NCI-H1105 (cell line): ENCODE measurements at places on chromosomes 7 and 10.

GRCh38 chr7:127794551-127794950 lies 142.6 kb downstream of the SND1 start:
- no peak for DNase-seq

DNA sequence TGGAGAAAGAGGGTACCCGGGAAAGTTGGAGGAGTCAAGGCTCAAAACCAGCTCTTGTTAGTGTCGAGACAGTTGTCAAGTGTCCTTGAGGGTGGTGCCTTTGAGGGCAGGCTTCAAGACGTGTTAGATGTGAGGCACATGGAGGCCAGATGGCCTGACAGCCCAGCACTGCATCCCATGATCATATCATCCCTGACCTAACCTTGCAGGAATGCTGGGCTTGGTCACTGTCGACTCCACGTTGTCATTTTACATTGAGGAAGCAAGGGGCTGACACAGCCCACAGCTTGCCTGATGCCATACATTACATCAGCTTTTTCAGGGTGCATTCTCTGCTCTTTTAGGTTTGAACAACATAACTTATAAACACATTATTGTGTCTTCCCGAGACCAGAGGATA lies 114.1 kb downstream of the ABCA13 start:
- no peak for DNase-seq

GRCh38 chr10:7264313-7264756 lies 146.5 kb downstream of the SFMBT2 start:
- no peak for DNase-seq

- DNase-seq: no peak
These were observed 346.0 kb upstream of the MKI67 start for GRCh38 chr10:128472196-128472595.

GRCh38 chr7:935874-936385 lies 18.6 kb downstream of the ADAP1 start:
- no peak for DNase-seq

GRCh38 chr7:100632951-100633717 lies 8.2 kb downstream of the TFR2 start:
- peak; percentile 11 for DNase-seq

DNA sequence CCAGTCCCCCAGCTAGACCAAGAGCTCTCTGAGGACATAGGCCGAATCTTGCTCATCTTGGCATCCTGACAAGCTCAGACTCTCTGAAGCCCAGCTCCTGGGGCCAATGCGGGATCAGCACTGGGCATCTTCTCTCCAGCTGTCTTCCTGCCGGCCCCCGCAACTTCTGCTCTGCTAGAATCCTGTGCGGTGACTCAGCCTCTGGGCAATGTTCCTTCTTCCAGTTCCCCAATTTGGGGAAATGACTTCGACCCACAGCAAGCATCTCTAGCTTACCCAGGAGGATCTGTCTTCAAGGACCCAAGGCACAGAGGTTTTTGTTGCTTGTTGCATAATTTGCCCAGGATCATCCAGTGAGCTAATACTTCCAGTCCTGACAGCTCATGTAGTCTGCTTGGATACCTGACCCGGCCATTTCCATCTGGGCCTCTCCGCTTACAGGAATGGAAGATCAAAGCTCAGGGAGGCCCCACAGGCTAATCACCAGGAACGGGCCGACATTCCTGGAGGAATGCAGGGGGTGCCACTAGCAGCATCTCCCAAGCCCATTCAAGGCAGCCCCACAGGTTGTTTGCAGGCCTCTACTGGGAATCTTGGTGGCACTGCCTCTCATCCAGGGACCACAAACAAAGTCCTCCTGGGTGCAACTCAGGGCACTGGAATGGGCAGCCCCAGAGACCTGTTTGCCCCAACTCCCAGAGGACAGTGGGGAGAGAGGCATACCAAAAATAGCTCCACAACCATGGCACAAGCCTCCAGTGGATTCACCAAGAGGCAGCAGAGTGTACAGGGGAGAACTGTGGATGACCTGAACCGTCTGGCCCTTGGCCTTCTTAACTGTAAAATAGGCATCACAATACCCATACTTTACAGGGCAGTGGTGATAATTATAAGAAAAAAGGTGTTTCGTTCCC lies 151.9 kb downstream of the NEURL1 start:
- DNase-seq: no peak

- no peak for DNase-seq
These were observed 64.0 kb upstream of the KLF6 start for GRCh38 chr10:3848775-3849635.

DNA sequence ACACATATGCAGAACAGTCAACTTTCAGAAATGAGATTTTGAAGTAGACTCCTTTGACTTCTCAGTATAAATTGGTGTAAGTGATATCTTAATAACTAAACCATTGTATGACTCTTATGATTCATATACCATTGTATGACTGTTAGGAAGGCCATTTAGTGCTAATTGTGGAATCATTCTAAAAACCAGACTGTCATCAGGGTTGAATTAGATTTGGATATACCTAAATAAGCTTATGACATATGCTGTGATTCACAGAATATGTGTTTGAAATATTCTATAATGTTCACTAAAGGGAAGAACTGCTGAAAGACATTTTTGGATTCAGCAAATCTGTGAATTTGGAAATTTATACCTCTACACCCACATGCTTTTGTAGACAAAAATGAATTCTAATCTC lies 438.1 kb downstream of the MDFIC start:
- DNase-seq: no peak

DNA sequence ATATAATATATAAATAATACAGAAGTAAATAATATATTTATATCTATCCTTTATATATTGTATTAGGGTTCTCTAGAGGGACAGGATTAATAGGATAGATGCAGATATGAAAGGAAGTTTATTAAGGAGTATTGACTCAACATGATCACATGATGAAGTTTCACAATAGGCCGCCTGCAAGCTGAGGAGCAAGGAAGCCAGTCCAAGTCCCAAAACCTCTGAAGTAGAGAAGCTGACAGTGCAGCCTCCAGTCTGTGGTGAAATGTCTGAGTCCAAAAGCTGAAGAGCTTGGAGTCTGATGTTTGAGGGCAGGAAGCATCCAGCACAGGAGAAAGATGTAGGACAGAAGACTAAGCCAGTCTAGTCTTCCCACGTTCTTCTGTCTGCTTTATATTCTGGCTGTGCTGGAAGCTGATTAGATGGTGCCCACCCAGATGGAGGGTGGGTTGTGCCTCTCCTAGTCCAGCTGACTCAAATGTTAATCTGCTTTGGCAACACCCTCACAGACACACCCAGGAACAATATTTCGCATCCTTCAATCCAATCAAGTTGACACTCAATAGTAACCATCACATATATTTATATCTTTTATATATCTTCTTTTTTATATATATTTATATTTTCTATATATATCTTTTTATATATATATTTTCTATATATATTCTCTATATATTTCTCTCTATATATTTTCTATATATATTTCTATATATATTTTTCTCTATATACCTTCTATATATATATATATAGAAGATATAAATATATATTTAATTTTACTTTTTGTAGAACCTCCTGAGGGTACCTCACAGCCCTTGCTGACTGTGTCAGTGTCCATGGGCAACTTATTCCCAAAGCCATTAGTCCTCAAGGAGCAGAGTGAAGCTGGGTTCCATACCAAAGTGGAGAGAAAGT lies 24.6 kb upstream of the AKR1B10 start:
- no peak for DNase-seq

- no peak for DNase-seq
These were observed 198.8 kb downstream of the TNS3 start for GRCh38 chr7:47383072-47383471.

DNA sequence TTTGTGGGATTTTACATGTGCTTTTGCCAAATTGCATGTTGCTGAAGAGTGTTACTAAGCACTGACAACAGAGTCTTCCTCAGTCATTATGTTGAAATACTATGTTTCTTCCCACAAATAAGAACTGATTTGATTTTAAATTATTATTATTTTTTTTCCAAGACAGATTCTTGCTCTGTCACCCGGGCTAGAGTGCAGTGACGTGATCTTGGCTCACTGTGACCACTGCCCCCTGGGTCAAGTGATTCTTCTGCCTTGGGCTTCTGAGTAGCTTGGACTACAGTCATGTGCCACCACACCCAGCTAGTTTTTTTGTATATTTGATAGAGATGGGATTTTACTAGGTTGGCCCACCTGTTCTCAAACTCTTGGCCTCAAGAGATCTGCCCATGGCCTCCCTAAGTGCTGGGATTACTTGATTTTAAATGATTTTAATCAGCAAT lies 42.3 kb downstream of the MINPP1 start:
- DNase-seq: no peak

GRCh38 chr7:111892588-111892987 lies 313.6 kb downstream of the DOCK4 start:
- DNase-seq: no peak

DNA sequence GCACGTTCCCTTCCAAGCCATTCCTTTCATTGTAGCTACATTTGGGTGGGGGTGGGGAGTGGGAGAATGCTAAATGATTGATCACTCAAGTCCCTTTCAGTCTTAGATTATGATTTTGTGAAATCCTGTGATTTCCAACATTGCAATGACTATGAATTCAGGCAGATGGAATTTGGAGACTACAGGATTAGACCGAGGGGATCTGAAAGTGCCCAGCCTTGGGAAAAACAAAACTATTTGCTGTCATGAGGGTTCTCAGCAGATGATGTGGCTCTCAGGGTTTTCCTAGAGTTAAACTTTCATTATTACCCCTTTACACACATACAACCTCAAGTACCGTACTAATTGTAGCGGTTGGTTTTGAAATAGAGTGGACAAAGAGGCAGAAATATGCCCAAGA lies 4.7 kb downstream of the MACROH2A2 start:
- DNase-seq: no peak

DNA sequence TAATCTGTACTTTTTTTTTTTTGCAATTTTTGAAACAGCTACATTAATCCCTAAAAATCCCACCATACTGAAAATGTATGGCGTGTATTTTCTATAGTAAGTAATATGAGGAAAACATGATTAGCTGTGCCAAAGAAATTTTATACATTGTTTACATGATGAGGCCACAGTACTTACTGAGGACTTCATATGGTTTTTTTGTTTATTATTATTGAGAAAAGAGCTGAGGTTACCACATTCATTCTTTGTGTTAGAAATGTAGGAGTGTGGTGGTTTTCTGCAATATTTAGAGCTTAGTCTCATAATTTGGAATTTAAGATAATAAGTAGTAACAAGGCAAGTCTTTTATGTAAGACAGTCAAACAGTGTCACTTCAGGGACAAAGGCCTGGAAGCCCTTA lies 45.1 kb downstream of the SLC25A40 start:
- DNase-seq: no peak

- DNase-seq: no peak
These were observed 9.5 kb upstream of the ASAH2 start for GRCh38 chr10:50260791-50261281.

GRCh38 chr7:20650782-20651181 lies 35.3 kb downstream of the ABCB5 start:
- no peak for DNase-seq

DNA sequence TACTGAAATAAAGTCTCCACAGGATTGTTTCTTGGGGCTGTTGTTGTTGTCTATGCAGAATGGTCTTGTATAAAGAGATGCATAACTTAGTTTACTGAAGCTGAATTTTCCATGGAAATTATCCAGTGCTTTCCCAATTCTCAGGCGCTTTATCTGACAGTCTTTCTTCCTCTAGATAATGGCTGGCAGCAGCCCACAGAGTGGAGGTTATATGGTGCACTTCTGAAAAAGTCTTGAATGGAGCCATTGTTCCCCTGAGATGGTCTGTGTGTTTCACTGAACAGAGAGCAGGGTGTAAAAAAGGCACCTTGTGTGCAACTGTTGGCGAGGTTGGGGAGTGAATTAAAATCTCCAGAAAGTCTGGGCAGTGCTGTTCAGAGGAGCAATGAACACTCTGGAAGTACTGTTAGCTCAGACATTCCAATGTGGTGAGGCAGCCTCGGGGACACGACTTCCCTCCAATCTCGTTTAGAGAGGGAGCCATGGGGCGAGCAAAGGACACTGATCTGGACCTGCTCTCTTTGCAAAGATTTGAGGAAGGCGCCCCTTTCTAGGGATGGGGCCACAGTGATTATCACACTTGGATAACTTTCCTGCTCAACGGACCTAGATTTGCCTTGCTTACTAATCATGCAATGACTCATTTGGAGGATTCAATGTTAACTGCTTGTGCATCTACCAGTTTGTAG lies 2.0 kb upstream of the PLCE1 start:
- no peak for DNase-seq

DNA sequence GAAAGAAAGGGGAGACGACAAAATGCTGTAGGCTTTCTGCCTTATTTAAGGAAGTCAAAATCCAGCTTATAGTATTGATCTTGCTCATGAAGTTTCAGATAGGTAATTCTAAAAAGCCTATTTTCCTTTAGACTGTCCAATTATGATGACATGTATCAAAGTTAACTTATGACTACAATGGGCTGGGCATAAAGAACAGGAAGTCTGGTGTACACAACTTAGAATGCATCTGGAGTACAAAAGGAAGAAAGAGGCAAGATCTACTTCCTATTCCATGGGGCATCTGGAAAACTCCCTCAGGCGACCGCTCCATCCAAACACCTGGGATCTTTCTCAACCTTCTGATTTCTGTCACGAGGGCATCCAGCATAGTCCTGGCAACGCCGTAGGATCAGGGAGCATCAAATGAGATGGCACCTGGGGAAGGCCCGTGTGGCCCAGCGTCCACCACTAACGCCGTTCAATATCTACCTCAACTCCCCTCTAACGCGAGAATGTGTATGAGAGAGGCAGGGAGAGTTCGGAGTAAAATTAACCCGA lies 512 bp downstream of the FAM24B start:
- peak; percentile 0 for DNase-seq

DNA sequence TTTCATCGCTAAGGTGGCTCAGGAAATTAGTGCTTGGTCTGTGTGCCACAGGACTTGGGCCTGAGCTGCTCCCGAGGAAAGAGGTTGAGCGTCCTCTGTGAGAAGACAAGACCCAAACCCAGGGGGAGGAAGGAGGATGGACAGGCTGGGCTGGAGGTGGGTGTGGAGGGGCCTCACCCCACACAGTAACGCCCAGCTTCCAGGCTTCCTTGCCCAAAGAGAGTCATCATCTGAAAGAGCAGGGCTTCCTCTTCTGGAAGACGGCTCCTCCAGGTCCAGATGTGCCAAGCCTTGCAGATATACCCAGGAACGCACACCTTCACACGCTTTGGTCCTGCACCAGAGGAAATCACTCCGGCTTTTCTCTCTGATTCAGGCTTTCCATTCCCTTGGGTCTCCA lies 127.8 kb upstream of the MGMT start:
- no peak for DNase-seq

DNA sequence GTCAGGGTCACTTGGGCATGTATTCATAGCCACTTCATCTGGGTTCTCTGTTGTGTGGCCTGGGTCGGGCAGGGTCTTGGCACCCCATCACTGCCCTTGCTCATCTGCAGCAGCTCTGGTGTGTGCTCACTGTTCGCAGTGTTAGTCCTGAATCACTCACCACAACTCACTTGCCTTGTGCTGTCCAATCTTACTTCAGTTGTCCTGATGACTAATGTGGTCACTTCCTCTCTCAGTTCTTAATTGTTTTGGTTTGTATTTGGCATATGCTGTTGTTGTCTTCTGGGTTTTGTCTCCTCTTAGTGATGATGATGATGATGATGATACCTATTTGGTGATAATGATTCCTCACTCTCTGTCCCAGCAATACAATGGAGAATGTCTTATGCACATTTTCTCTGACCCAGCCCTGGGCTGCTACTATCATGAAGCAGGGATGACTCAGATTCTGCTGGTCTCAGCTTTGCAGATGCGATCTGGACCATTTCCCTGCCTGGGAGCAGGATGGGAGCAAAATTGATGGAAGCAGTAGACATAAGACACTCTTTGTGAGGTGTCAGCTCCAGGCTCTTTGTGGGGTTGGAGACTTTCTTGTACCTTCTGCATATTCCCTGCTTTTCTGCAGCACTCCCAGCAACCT lies 17.0 kb downstream of the ADRA2A start:
- DNase-seq: no peak
